Activated T-cell treated with anti-CD3 and anti-CD28 coated beads, Interleukin-2, amount 50 U/mL, for 4 hours (primary cell): ENCODE measurements at places on chromosomes 4 and X.

DNA sequence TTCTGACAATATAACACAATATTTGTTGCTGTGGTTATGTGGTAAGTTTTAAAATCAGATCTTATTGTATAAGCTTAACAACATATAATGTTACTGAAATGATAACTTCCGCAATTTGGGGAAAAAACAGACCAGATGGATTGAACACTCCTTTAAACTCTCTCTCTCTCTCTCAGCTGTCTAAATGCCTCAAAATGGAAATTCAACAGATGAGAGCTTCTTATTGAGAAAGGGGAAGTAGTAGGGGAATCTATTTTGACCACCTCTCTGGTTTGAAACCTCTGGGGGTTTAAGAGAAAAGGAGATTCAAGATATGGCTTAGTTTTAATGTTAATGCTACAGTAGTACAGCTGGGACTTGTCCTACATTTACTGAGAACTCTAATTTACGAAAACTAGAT is 40.3 kb downstream of the DMD start:
- DNase-seq: no peak

DNA sequence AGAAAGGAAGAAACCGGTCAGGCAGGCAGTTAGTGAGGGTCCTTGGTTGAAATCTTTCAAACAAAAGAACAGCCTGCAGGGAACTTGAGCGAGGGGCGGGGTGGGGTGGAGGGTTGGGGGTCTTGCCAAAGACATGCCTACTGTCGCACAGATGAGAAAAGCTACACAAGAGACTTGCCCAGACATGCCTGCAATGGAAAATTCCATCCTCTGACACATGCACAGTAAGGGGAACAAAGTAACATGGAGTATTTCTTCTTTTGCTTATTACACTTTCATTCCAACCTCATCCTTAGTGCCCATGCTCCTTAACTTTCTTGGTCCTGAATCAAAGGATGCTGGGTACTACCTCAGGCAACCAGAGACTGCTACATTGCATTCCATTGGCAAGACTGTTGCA is 1491.2 kb downstream of the STIM2 start:
- no peak for DNase-seq

DNA sequence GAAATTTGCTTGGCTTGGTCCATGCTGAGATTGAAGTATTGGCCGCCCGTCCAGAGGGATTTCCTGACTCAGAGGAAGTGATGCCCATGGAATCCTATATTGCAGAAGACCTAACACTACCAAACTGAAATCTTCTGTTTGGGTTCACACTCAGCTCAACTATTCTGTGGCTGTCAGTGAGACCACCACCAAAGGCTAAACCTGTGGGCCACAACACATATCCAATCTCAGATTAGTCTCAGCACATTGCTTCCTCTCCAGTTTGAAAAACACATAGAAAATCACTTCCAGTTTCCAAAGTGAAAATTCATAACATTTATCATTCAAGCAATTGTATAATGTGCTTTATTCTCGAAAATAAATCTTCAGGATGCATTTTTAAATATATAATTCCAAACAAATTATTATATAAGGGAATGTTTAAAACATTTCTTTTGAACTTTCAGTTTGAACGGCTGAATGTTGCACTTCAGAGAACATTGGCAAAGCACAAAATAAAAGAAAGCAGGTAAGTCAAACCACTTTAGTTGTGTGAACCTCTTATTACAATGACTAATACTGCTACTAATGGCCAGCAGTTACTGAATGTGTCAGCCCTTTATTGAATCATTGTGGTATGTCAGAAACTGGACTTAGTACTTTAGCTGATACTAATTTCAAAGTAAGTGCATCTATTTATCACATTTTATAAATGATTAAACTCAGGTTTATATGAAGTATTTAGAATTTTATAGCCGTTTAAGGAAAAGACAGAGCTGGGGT is 37.0 kb downstream of the GUCY1A1 start:
- no peak for DNase-seq

DNA sequence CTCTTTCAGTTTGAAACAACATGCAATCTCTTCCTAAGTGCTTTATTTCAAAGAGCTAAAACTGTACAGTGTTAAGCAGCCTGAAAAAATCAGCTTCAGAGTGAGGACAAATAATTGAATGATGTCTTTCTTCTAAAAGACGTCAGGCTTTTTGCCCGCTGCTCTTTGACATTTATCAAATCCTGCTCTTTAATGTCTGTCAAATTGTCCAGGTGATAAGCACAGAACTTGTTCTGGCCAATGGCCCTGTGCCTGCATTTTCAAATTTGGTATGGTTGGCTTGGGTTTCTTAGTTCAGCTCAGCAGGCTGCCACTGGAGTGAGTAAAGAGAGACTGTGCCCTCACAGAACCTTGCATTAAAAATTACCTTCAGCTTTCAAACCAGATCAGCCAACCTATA is 712.9 kb upstream of the LCORL start:
- no peak for DNase-seq

DNA sequence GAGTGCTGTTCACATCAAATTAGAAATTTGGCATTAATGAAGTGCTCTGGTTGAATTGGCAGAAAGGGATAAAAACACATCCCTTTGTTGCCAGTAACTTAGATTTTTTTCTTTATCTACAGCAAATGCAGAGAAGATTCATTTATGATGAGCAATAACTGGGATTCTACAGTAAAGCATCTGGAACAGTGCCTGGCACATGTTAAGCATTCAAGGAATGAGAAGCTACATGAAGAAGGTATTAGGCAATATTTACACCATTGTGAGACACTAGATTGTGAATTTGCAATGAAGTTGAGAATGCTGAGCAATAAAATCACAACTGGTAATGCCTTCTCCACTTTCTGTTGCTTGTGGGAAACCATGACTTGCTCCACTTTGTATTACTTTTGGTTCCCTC is 33.5 kb downstream of the PCDH19 start:
- no peak for DNase-seq

- no peak for DNase-seq
Observed at GRCh38 chrX:39397561-39398199, 596.4 kb downstream of the MID1IP1 start.

DNA sequence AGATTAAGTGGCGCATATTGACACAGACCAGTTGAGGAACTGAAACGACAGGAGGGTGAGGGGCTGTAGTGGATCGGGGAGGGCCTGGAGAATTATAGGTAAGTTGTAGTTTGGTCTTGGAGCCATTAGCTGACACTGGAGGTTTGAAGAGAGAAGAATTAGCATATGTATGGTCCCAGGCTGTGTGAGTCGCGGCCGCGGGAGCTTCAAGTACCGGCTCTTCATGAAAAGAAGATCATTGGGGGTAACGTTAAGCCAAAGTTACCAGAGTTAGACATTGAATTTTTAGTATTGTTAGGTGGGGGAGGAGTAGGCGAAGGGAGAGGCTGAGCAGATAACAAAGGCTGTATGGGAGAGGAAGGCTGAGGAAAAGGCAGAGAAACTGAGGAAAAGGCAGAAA is 56.5 kb downstream of the ZNF674 start:
- DNase-seq: no peak

- no peak for DNase-seq
Observed at GRCh38 chr4:48483777-48484493, 792 bp downstream of the SLC10A4 start.

DNA sequence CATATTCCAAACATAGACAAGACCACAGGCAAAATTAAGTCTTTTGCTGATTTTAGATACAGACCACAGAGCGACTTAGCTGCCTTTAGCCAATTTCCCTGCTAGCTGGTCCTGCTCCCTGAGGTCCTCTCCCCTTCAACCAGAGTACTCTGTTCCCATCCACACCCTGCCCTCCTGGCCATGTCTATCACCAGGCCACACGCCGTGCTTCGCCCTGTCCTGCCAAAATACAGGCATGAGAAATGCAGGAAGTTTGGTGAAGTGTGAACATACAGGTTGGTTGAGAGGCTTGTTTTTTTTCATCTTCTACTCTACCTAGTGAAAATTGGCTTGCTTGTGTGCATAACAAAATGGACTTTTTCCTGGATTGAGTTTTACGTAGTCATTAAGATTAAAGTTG is 226.2 kb upstream of the TENM3 start:
- no peak for DNase-seq

DNA sequence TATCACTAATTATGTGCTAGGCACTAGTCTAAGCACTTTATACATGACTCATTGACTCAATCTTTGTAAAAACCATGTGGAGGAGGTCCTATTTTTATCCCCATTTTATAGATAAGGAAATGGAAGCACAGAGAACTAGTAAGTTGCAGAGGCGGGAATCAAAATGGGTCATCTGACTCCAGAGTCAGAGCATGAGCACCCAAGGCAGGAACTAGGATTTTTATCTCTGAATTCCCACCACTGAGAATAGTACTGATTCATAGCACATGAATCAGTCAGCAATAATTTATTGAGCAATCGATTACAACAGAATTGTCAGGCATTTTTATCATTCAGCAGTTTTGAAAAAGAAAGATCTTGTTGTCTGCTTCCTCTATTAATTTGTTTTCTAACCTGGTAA is 19.3 kb downstream of the SCARB2 start:
- DNase-seq: no peak

DNA sequence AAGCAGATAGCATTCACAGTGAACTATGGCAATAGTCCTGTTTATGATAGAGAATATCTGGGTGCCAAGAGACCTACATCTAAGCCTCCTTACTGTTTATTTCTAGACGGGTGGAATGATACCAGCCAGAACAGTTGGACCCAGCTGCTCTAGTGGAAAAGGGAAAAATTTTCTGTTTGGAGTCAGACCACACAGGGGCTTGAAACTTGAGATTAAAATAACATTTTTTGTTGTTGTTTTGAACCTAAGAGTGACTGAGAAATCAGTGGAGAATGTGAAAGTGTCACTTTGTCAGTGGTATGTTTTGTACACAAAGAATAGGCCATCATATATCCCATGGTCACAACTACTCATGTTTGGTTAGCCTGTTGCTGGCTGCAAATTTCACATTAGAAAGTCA is 105.7 kb downstream of the AGTR2 start:
- DNase-seq: no peak

GRCh38 chrX:152343306-152343705 is 107.8 kb downstream of the GABRA3 start:
- no peak for DNase-seq

GRCh38 chr4:85166318-85166717 is 199.8 kb upstream of the WDFY3 start:
- no peak for DNase-seq
